ENCODE measurements at places on chromosomes 11 and 22. TPM values are rescaled to one million over a fixed set of nuclear protein-coding genes. Genes with fewer than 3 reads are reported as not detected.

The KREMEN1 gene
- 0.92 TPM for total RNA-seq

The PDGFD gene
- total RNA-seq = not detected

The INPP5J gene
- 0.23 TPM for total RNA-seq

The GNG3 gene
- total RNA-seq = not detected

The ASCC2 gene
- 49.1 TPM for total RNA-seq

The FGF3 gene
- not detected for total RNA-seq

The ADAMTS15 gene
- total RNA-seq = 0.03 TPM

The RGL4 gene
- not detected for total RNA-seq

Measured in HT1080 (cell line).